ENCODE measurements at places on chromosomes 13 and 19. TPM values are rescaled to one million over a fixed set of nuclear protein-coding genes. Genes with fewer than 3 reads are reported as not detected.

CCNA1 gene
- total RNA-seq: not detected

CLPTM1 gene
- total RNA-seq: 102 TPM

ZSCAN1 gene
- not detected for total RNA-seq

RETN gene
- total RNA-seq: not detected

CPAMD8 gene
- 0.20 TPM for total RNA-seq

DNA sequence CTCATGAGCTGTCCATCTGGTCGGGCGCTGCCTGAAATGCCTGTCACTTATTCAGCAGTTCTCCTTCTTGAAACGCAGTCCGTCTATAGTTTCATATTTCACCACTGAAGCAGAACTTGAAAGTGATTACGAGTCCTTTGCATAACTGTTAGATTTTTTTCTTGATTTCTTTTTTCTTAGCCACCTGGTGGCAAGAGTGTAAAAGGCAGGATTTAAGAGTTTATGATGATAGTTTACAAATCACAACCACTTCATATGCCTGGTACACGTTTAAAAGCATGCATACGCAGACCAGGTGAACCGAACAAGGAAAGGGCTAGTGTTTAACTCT lies 45.8 kb downstream of the GGACT start:
- H3K27ac ChIP-seq: no peak overlapping the region
- no peaks in the 10 kb centered on the region for H3K27me3 ChIP-seq
- H3K4me3 ChIP-seq: no peak overlapping the region

DNA sequence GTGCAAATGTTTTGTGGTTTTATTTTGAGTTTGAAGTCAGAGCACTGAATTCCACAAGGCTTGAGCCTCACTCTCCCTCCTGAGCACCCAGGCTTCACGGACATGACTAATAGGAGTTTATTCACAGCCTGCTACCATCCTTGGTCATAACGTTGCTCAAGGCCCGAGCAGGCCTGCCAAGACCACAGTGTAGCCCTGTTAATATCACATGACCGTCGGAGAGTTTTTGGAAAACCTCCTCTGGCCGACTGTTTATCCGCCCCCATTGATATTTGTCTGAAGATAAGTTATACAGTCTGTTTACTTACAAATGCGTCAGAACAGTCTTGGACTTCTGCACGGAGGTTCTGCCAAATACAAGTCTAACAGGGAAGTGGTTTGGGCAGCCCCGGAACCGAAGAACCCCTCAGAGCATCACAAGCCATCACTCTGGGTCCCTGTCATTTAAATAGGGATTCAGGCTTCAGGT lies 89.9 kb downstream of the COL4A2 start:
- DNase-seq: no peak
- no peaks in the 10 kb centered on the region for H3K4me1 ChIP-seq
- no peaks in the 10 kb centered on the region for H3K27me3 ChIP-seq
- H3K4me3 ChIP-seq: no peak overlapping the region
- no peaks in the 10 kb centered on the region for H3K36me3 ChIP-seq

DNA sequence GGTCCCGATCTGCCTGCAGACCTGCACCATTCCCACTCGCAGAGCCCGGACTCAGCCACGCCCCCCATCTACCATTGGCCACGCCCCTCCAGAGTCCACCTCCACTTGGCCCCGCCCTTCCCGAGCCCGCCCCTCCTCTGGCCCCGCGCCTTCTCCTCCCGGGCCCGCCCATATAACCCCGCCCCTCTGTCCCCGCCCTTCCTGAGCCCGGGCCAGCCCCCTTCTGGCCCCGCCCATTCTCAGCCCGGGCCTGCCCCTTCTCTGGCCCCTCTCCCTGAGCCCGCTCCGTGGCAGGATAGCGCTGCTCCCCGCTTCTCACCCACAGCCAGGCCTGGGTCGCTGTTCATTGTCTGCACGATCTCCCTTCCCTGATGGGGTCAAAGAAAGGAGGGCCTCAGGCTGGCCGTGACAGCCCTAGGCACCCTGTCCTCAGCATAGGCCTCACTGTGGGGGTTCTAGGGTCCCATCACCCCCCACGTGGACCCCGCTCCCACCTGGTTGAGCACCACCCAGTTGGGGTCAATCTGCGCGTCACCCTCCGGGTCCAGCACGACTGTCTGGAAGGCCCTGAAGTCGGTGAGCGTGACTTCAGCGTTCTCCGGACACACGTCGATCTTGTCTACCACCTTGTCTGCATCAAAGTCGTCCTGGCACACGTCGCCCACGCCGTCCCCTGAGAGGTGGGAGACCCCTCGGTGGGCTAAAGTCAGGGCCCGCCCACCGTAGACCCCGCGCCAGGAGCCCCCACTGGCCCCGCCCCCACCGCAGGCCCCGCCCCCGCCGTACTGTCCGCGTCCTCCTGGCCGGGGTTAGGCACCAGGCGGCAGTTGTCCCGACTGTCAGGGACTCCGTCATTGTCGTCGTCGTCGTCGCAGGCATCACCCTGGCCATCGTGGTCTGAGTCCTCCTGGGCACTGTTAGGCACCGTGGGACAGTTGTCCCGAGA lies 5.7 kb downstream of the COMP start:
- peaks cover 4% of the 10 kb centered on the region for H3K4me1 ChIP-seq
- no peaks in the 10 kb centered on the region for H3K36me3 ChIP-seq
- no peak overlapping the region for H3K4me3 ChIP-seq
- peak overlapping the region; percentile 37 for H3K27ac ChIP-seq
- H3K27me3 ChIP-seq: no peaks in the 10 kb centered on the region

DNA sequence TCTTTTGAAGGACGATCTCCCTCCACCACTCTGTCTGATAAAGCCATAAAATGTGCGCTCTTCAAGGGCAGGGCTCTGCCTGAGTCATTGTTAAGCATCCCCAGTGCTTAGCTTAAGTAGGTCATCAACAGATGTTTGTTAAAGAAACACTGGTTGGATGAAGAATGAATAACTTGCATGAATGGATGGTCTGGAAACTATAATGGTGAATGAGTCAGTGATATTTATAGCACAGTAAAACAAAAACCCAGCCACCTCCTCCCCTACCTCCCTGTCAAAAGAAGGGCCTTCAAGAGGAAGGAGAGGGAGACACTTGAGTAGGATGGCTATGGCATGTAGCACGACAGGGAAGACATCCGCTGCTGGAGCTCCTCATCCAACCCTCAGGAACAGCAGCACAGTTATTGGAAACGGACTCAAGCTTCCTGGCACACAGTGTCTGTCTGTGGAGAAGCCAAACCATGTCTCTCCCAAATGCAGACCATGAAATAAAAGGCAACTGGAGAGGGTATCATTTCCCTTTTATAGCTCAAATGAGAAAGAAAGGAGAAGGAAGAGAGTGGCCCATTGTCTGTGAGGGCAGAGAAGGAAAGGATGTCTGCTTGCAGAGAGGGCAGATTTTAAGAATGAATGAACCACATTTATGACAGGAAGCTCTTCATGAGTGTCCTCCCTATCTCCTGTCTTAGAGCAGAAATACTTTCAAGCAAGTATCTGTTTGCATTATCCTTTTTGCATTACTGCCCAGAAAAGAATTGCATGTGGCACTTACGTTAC lies 183.5 kb upstream of the UBL3 start:
- no peak overlapping the region for H3K27ac ChIP-seq
- H3K4me1 ChIP-seq: no peaks in the 10 kb centered on the region
- no peak for DNase-seq
- H3K36me3 ChIP-seq: no peaks in the 10 kb centered on the region
- H3K4me3 ChIP-seq: no peak overlapping the region

DNA sequence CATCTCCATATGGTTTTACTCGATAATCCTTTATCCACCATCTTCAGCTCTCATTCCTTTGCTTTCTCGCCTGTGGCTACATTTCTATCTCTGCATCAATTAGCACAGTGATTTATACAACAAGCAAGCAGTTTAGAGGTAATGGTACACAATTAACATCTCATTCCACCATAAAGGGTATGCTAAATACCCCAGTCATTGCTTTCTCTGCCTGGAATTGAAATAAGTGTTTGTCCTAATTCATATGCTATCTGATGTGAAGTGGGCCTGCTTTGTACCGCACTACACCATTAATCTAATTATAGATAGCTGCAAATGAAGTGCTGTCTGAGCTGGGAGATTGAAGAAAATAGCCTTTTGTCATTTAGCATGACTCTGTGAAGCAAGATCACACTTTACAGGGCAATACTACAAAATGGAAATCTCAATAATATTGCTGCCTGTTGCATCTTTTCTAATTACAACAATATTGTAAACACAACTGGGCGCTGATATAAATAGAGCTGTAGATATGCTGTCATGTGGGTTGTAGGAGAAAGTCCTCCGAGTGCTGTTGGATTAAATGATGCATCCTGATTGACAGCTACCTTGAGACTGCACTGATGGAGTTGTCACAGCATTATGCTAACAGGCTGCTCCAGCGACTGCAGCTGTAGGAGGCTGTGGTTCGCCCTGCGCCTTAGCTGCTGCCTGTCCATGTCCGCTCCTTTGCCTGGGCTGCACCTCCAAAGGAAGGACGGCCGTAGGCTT lies 78.2 kb downstream of the GGACT start:
- DNase-seq: no peak
- peaks cover 33% of the 10 kb centered on the region for H3K4me1 ChIP-seq
- H3K4me3 ChIP-seq: no peak overlapping the region
- no peaks in the 10 kb centered on the region for H3K27me3 ChIP-seq
- no peaks in the 10 kb centered on the region for H3K36me3 ChIP-seq

GRCh38 chr13:58949646-58950045 lies 1214.1 kb downstream of the DIAPH3 start:
- H3K4me3 ChIP-seq: no peak overlapping the region
- no peaks in the 10 kb centered on the region for H3K36me3 ChIP-seq
- H3K4me1 ChIP-seq: no peaks in the 10 kb centered on the region
- no peak overlapping the region for H3K27ac ChIP-seq

All from HCT116 (cell line).